T-helper 2 cell treated with Interferon-gamma antibody and Interleukin-4, amounts not matched to agents 5 μg/mL and 100 μg/mL, for 36 hours (primary cell): ENCODE measurements at places on chromosomes 5 and 9.
A peak's percentile ranks its signal among the peaks of the same experiment; 100 is the strongest.

DNA sequence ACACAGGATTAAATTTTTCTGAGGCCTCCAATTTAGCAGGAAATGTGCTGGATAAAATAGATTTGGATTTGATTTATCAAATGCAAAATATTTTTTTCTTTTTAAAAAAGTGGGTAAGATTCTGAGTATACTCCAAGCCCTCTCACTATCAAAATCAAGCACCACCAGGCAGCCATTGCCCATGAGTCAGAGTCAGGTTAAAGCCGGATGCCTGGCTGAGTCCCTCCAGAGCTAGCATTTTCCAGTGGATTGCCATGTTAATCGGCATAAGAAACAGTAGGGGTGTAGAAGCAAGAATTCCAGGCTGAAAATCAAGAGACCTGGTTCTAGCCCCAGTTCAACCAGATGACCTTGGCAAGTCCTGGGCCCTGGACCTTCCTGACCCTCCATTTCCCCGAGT, 85.3 kb downstream of the FAM114A2 start:
- DNase-seq, result no peak

DNA sequence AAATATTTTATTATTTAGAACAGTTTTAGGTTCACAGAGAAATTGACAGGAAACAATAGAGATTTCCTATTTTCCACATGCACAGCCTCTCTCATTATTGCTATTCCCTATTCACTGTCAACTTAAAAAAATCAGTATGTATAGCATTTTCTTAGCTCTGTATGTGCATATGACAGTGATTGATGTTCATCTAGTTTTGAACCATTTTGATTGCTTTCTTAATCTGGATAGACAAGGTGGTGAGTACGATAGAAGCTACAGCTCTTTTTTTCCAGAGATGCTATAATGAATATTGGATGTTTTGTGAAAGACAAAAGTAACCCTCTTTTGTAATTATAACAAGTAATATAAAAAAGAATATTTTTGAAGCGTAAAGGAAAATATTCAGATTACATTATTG, 201.2 kb upstream of the ARRDC3 start:
- no peak for DNase-seq

- DNase-seq, result no peak
Observed at GRCh38 chr9:128121924-128122808, 5.4 kb downstream of the PTGES2 start.

DNA sequence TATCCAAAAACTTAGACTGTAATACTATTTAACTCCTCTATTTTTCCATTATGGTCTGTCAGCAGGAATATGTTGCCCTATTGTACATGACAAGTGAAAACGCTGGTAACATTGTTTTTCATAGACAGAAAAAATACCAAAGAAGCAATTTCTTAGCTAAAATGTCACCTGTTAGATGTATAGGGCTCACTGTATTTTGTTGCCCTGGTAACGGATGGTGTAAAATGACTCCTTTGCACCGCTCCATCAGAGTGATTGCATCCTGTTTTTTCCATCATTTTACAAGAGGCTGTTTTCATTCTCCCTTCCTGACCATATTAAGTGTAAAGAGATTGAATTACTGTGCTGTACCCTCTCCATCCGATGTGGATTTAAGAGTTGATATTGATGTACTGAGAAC, 460.1 kb upstream of the TLE4 start:
- no peak for DNase-seq

- no peak for DNase-seq
Observed at GRCh38 chr9:95927271-95928004, 51.9 kb downstream of the ERCC6L2 start.

GRCh38 chr9:13411791-13412190, 132.3 kb upstream of the MPDZ start:
- no peak for DNase-seq

- DNase-seq, result no peak
Observed at GRCh38 chr9:6677803-6678202, 32.3 kb upstream of the GLDC start.

DNA sequence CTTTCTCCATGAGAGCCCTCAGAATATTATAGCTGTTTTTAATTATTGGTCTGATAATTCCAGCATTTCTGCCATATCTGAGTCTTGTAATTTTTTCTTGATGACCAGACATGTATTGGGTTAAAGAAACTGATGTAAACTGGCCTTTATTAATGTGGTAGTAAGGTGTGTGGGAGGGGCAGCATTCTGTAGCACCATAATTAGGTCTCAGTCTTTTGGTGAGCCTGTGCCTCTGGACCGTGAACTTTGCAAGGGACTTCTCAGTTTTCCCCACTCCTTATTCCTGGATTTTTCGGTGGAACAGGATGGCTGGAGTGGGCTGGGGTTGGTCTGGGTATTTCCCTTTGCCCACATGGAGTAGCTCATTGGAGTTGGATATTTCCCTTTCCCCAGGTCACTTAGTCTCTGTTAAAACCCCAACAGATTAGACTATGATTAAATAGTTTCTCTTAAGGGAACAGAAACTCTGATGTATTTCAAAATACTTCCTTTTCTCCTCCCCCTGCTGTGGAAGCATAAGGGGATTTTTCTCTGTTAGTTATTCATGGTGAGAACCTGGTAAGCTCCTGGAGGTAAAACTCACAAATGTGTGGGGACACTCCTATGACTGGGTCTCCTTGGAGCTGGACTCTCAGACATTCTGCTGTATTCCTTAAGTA, 52.4 kb downstream of the FSD1L start:
- DNase-seq, result no peak

DNA sequence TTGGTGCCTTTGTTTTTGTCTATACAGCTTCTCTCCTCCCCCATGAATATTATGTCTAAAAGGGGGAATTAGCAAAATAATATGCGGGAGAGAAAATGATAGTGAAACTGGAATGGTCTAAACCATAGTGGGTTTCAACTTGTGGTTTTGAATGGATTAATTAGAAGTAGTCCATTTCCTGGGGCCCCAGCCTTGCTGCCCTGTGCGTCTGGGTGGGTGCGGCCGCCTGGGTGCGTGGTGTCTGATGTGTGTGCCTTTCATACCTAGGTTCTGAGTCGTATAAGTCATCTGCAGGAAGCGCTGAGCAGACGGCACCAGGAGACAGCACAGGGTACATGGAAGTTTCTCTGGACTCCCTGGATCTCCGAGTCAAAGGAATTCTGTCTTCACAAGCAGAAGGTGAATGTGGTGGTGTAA, 120.0 kb upstream of the CACNA1B start:
- peak; percentile 14 for DNase-seq

DNA sequence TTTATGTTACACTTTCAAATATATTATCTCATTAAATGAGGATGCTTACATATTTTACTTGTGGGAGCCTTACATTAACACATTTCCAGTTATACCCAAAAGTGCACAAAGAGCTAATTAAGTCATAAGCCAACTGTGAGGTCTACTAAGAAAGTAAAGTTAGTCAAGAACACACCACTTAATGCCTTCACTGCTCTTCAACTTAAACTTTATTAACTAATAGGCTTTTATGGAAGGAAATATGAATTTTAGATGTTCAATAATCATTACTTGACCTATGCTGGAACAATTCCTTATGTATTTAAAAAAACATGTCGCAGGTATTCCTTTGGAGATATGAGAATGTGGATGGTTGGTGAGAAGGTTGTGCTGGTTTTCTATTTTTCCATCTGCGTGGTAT, 3.4 kb downstream of the ST8SIA4 start:
- no peak for DNase-seq

- no peak for DNase-seq
Observed at GRCh38 chr9:99210572-99210971, 11.2 kb downstream of the ALG2 start.

DNA sequence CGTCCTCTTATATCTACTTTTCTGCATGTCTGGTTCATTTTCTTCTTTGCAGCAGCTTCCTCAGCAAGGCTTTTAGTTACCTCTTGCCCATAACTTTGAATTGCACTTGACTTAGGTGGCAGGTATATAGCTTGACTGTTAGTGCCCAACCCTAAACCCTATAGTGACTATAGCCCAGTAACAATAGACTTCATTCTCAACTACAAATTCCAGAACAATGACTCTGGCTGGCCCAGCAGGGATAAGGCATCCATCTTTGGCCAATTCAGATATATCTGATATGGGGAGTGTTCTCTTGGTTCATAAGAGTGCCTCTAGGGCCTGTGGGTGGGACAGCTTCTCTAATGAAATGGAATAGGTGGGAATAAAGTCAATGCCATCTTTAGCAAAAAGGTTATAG, 246.2 kb downstream of the DMRT2 start:
- DNase-seq, result no peak
